Occipital lobe (tissue), 3 donors: ENCODE measurements at places on chromosomes 2 and 18.

DNA sequence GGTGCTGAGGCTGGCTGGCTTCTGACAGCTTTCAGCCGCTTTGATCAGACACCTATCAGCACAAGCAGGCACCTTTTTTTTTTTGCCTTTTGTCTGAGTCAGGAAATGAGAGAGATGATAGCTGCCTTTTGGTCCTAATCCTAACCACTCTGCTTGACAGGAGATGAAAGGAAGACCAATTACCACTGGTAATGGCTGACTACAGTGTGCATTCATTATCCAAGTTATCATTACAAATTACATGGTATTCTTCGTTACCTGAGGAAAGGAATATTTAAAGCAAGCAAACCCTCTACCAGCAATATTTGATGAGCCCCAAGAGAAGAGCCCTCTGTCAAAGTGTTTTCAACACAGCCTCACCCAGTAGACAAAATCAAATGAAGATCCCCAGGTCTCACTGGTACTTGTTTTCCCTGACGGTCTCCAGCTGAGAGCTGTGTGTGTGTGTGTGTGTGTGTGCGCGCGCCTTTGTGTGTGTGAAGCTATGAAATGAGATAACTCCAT lies 925.7 kb downstream of the DCDC2C start:
- DNase-seq = no peak

DNA sequence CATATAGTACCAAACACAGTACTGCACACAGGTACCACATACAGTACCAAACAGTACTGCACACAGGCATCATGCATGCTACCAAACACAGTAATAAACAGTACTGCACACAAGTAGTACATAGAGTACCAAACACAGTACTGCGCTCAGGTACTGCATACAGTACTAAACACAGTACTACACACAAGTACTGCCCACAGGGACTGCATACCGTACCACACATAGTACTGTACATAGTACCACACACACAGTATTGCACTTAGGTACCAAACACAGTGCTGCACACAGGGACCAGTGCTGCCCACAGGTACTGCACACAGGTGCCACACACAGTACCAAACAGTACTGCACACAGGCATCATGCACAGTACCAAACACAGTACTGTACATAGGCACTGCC lies 74.9 kb downstream of the ZNF236 start:
- DNase-seq = no peak

GRCh38 chr2:181106229-181106628 lies 125.8 kb downstream of the UBE2E3 start:
- no peak for DNase-seq

GRCh38 chr2:218927876-218928275 lies 31.6 kb upstream of the CDK5R2 start:
- DNase-seq = no peak

DNA sequence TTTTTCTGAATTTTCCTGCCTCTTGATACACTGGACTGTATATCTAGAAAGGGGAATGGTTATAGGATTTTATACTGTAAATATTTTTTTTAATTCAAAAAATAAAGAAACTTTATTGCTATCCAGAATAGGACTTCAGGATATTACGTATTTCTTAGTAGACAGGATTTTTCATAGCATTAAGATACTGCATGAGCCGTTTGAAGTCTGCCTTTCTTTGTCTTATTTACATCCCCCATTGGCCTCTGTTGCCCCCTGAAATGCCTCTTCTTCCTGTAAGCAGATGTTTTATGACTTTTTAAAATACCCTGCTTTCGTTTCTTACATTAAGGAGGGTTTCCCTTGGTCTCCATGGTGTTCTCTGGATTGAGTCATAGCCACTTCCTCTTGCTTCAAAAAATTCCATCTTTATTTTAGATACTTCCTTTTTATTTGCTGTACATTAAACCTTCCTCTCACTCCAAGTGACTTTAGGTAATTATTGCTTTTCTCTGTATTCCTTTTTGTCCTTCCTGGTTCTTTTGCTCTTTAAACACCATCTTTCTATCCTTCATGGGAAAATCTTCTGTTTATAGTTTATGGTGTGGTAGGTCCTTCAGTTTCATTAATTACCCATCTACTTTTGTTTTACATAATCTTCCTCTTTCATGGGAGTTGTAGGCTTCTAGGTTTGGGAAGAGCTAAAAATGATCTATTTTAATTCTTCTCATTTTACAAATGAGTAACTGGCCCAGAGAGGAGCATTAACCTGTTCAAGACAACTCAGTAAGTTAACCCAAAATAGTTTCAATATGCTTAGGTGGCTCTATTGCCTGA lies 72.6 kb downstream of the ZNF532 start:
- no peak for DNase-seq

GRCh38 chr18:32848826-32849225 lies 76.0 kb upstream of the KLHL14 start:
- DNase-seq = no peak

- DNase-seq = no peak
Observed at GRCh38 chr2:111708476-111709180, 175.4 kb downstream of the ANAPC1 start.

GRCh38 chr2:181780047-181780651 lies 99.8 kb upstream of the NEUROD1 start:
- DNase-seq = no peak

- DNase-seq = no peak
Observed at GRCh38 chr2:105790461-105791149, 45.9 kb downstream of the NCK2 start.

DNA sequence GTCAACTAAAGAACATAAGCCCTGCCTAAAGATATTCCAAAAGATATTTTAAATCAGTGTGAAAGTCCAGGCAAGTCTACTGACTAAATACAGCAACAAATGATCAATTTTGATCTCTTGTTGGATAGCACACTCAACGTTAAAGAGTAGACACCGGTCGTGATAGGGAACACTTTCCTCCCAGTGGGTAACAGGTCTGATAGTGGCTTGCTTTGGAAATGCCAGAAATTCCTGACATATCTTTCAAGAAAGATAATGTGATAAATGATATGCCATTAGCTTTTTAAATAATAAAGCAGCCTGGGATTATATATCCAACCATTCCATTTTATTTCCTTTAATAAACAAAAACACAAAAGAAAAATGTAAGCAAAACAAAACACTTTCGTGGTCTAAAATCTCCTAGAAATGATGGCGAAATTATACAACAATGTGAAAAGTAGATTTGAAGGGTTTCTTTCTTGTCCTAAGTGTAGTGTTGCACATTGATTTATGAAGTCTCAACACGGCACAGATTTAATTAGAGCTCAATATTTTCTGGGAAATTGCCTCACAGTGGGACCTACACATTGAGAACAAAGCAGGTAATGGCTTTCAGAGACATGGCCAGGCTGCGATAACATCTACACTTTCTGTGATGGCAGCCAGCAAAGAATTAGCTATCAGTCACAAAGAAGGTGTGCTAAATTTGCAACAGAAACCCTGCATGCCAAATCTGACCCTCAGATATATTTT lies 158.6 kb downstream of the PPP1R1C start:
- DNase-seq = no peak

- no peak for DNase-seq
Observed at GRCh38 chr18:66078925-66079800, 328.4 kb downstream of the CDH7 start.

DNA sequence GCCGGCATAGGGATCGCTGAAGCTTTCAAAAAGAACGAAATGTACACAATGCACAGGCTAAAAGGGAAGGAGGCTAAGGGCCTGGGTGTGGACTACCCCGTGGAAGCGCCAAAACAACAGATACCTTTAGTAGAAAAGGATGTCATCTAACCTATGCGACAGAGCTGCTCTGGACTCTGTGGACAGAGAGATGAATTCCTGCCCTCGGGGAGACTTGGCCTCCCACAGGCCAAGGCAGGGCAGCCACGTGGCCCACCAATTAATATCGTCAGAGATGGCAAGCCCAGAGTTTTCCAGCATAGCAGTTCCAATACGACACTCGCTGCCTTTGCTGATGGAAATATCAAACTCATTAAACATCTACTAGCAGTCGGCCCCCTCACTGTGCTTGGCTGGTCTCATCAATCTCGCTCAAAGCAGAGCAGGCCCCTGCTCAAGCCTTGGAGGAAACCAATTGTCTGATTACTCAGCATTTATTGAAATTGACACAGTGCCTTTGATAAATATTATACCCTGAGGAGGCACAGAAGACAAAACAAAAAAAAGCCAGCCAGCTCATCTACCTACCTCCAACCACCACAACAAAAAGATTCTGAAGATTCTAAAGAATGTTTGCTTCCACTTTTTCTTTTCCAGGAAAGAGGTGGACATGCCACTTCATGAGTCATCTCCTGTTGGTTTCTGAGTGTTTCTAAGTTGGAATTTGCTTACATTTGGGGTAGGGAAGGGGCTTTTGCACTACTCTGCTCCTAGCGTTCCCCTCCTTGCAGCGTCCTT lies 79.0 kb upstream of the ACAA2 start:
- DNase-seq = no peak

GRCh38 chr18:36501100-36501499 lies 203.6 kb downstream of the FHOD3 start:
- DNase-seq = no peak

DNA sequence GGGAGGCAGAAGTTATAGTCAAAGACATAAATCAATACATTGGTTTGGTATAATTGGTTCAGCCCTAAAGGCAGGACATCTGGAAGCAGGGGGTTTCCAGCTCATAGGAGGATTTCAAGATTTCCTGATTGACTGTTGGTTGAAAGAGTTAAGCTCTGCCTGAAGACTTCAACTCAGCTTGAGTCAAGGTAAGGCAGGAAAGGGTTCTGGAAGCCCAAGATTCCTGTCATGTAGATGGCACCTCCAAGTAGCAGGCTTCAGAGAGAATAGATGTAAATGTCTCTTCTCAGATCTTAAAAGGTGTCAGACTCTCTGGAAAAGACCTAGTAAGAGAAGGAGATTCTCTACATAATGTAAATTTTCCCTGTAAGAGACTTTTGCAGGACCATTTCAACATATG lies 335.3 kb downstream of the RIT2 start:
- no peak for DNase-seq

GRCh38 chr2:34291076-34291475 lies 692.0 kb upstream of the FAM98A start:
- no peak for DNase-seq

- DNase-seq = no peak
Observed at GRCh38 chr2:230416061-230416721, at the start of gene SP100. Gene SP100 (plus strand): TSS chr2:230416201. CDS start chr2:230416297, 96 bp downstream.

GRCh38 chr2:237020090-237020489 lies 65.6 kb upstream of the COPS8 start:
- DNase-seq = no peak

DNA sequence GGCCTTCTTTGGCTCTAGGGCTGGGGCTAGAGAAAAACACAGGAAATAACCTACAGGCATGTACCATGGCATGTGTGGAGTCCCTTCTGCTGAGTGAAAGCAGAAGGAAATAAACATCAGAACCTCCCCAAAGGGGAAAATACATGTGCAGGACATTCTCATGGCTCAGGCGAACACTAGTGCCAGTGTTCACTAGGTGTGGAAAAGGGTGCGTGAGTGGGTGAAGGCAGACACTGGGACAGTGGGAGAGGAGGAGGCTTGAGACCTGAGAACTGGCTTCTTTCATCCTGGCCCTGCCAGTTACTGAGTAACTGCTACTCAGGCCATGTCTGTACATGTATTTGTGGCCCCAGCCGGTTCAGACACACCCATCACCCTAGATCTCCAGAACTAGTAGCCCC lies 268.2 kb downstream of the PRKCE start:
- DNase-seq = no peak

DNA sequence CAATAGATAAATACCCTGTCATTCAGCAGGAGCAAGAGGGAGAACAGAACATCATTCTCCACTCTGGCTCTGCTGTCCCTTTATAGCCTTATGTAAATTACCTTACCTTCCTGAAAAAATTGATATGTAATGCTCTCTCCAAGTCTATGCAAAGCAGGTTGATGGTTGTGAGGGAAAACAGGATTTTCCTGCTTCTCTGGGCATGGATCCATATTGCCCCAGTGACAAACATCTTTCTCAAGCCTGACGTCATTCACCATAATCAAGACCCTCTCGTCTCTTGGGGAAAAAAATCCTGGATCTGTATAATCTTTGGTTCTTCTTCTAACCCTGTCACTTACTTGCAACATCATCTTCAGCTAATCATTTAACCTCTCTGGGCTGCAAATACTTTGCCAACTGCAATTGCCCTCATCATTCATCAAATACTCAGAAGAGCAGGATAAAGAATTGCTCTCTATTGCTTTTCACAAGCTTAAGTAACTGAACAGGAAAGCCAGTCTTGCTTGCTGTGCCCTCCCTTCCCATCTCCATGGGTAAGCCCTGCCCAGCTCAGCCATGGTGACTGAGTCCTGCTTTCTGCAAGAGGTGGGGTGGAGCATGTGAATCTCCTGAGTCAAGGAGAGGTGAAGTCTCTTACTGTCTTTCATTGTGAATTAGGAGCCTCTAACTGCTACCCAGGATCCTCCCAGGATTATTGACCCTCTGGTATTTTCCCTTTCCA lies 123.7 kb upstream of the KLF7 start:
- no peak for DNase-seq

DNA sequence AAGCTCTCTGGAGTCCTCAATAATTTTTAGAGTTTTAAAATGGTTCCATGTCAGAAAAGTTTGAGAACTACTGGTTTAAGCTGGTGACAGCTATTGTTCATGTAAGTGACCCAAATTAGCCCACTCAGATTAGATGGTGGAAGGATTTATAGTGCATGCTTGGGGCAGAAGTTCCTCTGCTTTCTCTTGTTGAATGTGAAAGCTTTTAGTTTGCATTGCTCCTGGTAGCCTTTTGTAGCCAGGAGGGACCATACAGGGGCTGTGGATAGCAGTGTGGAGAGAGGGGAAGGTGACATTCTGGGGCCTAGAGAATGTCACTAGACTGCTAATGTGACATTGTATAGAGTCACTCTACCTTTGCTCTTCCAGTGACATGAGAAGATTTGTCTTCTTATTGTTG lies 40.3 kb upstream of the IGFBP5 start:
- no peak for DNase-seq

DNA sequence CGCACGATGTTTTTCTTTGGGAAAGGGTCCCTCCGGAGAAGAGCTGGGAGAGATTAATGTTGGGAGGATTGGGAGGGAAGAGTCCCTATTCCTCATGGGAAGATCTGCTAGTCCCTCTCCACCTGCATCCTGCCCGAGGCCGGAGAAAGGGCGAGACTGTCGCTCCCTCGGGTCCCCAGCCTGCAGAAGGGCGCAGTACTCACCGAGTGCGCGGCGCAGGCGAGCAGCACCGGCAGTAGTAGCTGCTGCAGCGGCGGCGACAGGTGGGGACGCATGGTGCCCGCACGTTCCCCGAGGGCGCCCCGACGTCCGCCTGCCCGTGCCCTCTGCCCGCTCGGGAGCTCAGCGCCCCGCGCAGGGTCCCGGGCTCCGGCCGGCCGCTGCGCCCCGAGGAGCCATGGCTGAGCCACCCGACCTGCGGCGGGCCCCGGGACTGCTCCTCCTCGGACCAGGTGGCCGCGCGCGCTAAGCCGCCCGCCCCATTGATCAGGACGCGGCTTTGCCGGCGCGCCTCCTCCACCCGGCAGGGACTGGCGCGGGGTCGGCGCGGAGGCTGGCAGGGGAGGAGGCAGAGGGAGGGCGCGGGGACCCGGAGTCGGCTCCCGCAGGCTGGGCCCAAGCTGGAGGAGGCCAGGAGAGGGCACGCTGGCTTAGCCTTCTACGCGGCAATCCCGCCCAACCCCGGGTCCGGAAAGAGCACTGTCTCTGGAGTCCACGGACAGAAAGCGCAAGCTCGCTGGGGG lies at the start of gene SCTR:
TSS of gene SCTR (minus strand) at position 532 of the 743 bp plus-strand sequence. CDS start at position 275, 257 bp downstream.
- DNase-seq = no peak

GRCh38 chr2:37318401-37318800 lies 6.2 kb downstream of the PRKD3 start:
- DNase-seq = no peak

- no peak for DNase-seq
Observed at GRCh38 chr18:51066273-51066672, 36.3 kb downstream of the SMAD4 start.

GRCh38 chr18:10486362-10486761 lies 31.9 kb downstream of the APCDD1 start:
- no peak for DNase-seq

- no peak for DNase-seq
Observed at GRCh38 chr2:161954103-161954502, 119.9 kb downstream of the DPP4 start.
